Vagina (tissue), 2 donors: ENCODE measurements at places on chromosomes 1 and 21. TPM values are rescaled to one million over a fixed set of nuclear protein-coding genes. Genes with fewer than 3 reads are reported as not detected.
A peak's percentile ranks its signal among the peaks of the same experiment; 100 is the strongest.

GRCh38 chr1:17913326-17914115 lies 158.4 kb downstream of the ACTL8 start:
- no peak for DNase-seq
- H3K36me3 ChIP-seq, result no peaks in the 10 kb centered on the region
- H3K27me3 ChIP-seq, result no peaks in the 10 kb centered on the region
- no peak overlapping the region for H3K27ac ChIP-seq
- no peaks in the 10 kb centered on the region for H3K4me1 ChIP-seq

The MANEAL gene
- total RNA-seq, result 3.2 TPM

- DNase-seq, result no peak
- no peak overlapping the region for H3K27ac ChIP-seq
- H3K36me3 ChIP-seq, result no peaks in the 10 kb centered on the region
- H3K4me1 ChIP-seq, result peaks cover 20% of the 10 kb centered on the region
These were observed 16.4 kb upstream of the TARBP1 start for GRCh38 chr1:234495231-234495990.

GRCh38 chr1:50591598-50591997 lies 168.4 kb upstream of the DMRTA2 start:
- H3K4me1 ChIP-seq, result no peaks in the 10 kb centered on the region
- no peak overlapping the region for H3K27ac ChIP-seq

DNA sequence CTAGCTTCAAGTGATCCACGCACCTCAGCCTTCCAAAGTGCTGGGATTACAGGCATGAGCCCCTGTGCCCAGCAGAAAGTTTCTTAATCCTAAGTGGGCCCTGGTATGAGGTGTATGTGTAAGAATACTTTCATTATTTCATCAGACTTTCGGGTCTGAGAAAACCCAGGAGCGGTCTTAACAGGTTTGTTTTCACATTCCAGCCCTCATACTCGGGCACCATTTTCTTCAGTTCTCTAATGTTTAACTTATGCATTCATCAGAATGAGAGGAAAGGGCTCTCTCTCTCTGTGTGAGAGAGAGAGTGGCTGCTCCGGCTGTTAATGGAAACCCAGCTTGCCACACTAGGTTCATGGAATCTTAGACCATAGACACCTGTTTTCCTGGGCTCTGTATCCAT lies 4.2 kb upstream of the PADI1 start:
- no peaks in the 10 kb centered on the region for H3K4me1 ChIP-seq
- peak; percentile 16 for DNase-seq
- no peak overlapping the region for H3K27ac ChIP-seq
- no peaks in the 10 kb centered on the region for H3K36me3 ChIP-seq
- H3K27me3 ChIP-seq, result no peaks in the 10 kb centered on the region

The OR10Z1 gene
- total RNA-seq, result not detected

- H3K4me1 ChIP-seq, result no peaks in the 10 kb centered on the region
- no peak overlapping the region for H3K4me3 ChIP-seq
- DNase-seq, result no peak
- no peaks in the 10 kb centered on the region for H3K36me3 ChIP-seq
- H3K27ac ChIP-seq, result no peak overlapping the region
- no peaks in the 10 kb centered on the region for H3K27me3 ChIP-seq
These were observed 1122.5 kb downstream of the NCAM2 start for GRCh38 chr21:22120616-22121266.

- no peaks in the 10 kb centered on the region for H3K36me3 ChIP-seq
- H3K4me1 ChIP-seq, result no peaks in the 10 kb centered on the region
- no peaks in the 10 kb centered on the region for H3K27me3 ChIP-seq
These were observed 761.6 kb upstream of the RGS18 start for GRCh38 chr1:191396622-191397021.

The GJA8 gene
- total RNA-seq, result not detected

DNA sequence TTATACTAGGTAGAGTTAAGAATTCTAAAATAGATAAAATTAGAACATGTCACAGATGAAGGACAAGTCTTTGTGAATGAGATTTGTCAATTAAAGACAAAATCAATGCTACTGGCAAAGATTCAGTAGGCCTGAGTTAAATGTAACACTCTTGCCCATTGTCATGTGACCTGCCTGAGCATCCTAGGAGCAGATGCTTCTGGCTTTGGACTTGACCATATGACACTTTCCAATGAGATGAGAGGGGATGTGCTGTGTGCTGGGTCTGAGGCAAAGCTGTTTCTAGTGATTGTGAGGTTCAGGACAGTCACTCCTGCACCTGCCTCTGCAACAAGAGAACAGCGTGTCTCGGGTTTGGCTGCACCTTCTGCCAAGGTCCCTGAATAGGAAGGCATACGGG lies 144.9 kb downstream of the HIVEP3 start:
- no peaks in the 10 kb centered on the region for H3K36me3 ChIP-seq
- no peak overlapping the region for H3K4me3 ChIP-seq
- no peak overlapping the region for H3K27ac ChIP-seq
- no peak for DNase-seq

GRCh38 chr1:41812453-41812852 lies 106.3 kb downstream of the HIVEP3 start:
- H3K27me3 ChIP-seq, result no peaks in the 10 kb centered on the region
- H3K27ac ChIP-seq, result peak overlapping the region; percentile 6
- no peak for DNase-seq
- H3K36me3 ChIP-seq, result no peaks in the 10 kb centered on the region
- peaks cover 7% of the 10 kb centered on the region for H3K4me1 ChIP-seq

The AMY1B gene
- total RNA-seq, result not detected

GRCh38 chr1:45585110-45585426 lies 1.2 kb downstream of the NASP start:
- H3K27ac ChIP-seq, result peak overlapping the region; percentile 92
- no peaks in the 10 kb centered on the region for H3K27me3 ChIP-seq
- H3K36me3 ChIP-seq, result no peaks in the 10 kb centered on the region
- H3K4me1 ChIP-seq, result peaks cover 36% of the 10 kb centered on the region

The CYP4X1 gene
- total RNA-seq, result 17.9 TPM

- no peaks in the 10 kb centered on the region for H3K4me1 ChIP-seq
- no peaks in the 10 kb centered on the region for H3K36me3 ChIP-seq
- H3K27me3 ChIP-seq, result no peaks in the 10 kb centered on the region
- no peak for DNase-seq
- no peak overlapping the region for H3K27ac ChIP-seq
These were observed 33.3 kb upstream of the DEGS1 start for GRCh38 chr1:224149709-224150108.

DNA sequence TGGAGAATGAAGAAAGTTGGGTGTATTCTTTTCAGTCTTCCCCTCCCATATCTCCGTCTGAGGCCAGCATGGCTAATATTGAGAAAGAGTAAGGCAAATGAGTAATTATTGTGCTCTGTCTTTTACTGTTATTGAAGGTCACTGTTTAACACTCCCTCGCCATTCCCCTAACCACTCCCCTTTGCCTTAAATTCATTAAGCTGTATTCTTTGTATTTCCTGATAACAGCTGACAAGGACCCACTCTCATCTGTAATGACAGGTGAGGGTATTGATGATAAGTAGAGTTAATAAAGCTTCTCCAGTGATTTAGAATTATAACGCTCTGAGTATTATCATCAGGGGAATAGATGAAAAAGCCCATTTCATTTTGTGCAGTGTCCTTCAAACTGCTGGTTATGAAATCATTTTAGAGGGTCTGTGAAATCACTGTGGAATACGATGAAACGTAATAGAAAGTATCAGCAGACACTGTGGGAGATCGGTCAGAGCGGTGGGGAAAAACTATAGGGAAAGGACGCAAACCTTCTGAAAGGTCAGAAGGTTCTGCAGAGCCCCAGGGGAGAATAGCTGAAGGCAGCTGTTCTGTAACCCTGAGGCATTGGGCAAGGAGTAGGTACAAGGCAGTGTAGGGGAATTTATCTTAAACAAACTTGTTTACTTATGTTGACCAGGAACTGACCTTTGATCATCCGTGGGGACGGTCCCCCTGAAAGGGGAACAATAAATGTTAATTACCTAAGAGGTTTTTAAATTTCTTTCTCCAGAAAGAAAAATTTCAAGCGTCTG lies 46.3 kb upstream of the CACYBP start:
- no peak overlapping the region for H3K27ac ChIP-seq
- no peaks in the 10 kb centered on the region for H3K4me1 ChIP-seq
- H3K4me3 ChIP-seq, result no peak overlapping the region
- no peaks in the 10 kb centered on the region for H3K27me3 ChIP-seq
- no peaks in the 10 kb centered on the region for H3K36me3 ChIP-seq

DNA sequence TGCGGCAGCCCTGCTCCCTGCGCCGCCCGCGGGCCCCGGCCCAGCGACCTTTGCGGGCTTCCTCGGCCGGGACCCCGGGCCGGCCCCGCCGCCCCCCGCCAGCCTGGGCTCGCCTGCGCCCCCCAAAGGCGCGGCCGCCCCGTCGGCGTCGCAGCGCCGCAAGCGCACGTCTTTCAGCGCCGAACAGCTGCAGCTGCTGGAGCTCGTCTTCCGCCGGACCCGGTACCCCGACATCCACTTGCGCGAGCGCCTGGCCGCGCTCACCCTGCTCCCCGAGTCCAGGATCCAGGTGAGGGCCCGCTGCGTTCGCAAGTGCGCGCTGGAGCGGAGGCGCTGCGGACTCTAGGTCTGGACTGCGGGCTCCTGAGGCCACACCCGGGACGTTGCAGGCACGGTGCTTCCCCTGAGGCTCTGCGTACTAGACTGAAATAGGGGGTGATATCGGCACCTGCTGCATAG lies 351 bp downstream of the MIXL1 start:
- DNase-seq, result no peak
- H3K36me3 ChIP-seq, result no peaks in the 10 kb centered on the region
- H3K4me3 ChIP-seq, result peak overlapping the region; percentile 36
- no peaks in the 10 kb centered on the region for H3K27me3 ChIP-seq
- H3K27ac ChIP-seq, result no peak overlapping the region

GRCh38 chr1:15557594-15557993 lies 27.3 kb downstream of the AGMAT start:
- DNase-seq, result no peak
- H3K4me3 ChIP-seq, result no peak overlapping the region
- H3K4me1 ChIP-seq, result no peaks in the 10 kb centered on the region
- no peaks in the 10 kb centered on the region for H3K27me3 ChIP-seq

DNA sequence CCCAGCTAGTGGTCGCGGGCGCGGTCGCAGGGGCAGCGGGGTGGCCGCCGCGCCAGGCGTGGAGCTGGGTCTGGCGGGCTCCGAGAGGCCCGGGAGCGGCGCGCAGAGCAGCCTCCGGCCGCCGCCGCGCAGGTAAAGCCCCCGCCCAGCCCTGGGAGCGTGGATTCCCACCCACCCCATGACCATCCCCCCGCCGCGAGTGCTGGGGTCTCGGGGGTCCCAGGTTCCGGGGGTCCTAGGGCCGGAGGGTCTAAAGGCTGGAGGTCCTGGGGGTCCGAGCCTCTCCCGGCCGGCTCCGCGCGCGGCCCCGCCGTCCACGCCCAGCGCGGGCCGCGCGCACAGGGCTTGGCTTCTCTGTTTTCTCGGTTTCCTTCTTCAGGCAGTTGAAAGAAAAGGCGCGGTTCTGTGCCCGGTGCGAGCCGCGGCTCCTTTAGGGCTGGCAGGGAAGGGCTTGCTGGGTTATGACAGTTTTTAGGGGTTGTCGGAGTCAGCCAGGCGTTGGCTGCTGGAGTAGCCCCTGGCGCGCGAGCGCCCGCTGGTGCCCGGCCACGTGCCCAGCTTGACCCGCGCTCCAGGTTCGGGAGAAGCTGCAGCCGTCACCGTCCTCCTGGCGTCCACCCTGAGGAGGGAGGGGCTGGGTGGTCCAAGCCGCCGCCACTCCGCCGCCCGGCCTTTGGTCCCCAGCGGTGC lies 359 bp downstream of the LRRC3 start:
- H3K4me1 ChIP-seq, result peaks cover 9% of the 10 kb centered on the region
- H3K27me3 ChIP-seq, result no peaks in the 10 kb centered on the region
- peak overlapping the region; percentile 83 for H3K4me3 ChIP-seq
- no peaks in the 10 kb centered on the region for H3K36me3 ChIP-seq

The UBL4B gene
- not detected for total RNA-seq

- no peak overlapping the region for H3K4me3 ChIP-seq
- no peaks in the 10 kb centered on the region for H3K27me3 ChIP-seq
- no peak overlapping the region for H3K27ac ChIP-seq
- DNase-seq, result no peak
- no peaks in the 10 kb centered on the region for H3K4me1 ChIP-seq
These were observed 1331.2 kb upstream of the B3GALT2 start for GRCh38 chr1:194517567-194517966.

The RYR2 gene
- total RNA-seq, result 1.5 TPM

GRCh38 chr1:70103770-70104169 lies 101.6 kb downstream of the LRRC40 start:
- H3K27ac ChIP-seq, result no peak overlapping the region
- H3K36me3 ChIP-seq, result no peaks in the 10 kb centered on the region
- DNase-seq, result no peak
- no peaks in the 10 kb centered on the region for H3K4me1 ChIP-seq

The KPRP gene
- total RNA-seq, result 1.2 TPM

- no peaks in the 10 kb centered on the region for H3K4me1 ChIP-seq
- DNase-seq, result no peak
- no peak overlapping the region for H3K4me3 ChIP-seq
- H3K36me3 ChIP-seq, result no peaks in the 10 kb centered on the region
- H3K27ac ChIP-seq, result peak overlapping the region; percentile 16
These were observed 45.8 kb upstream of the SAMSN1 start for GRCh38 chr21:14591882-14592281.

- no peaks in the 10 kb centered on the region for H3K36me3 ChIP-seq
- H3K4me1 ChIP-seq, result peaks cover 77% of the 10 kb centered on the region
- H3K27ac ChIP-seq, result peak overlapping the region; percentile 73
- H3K4me3 ChIP-seq, result no peak overlapping the region
These were observed 49.8 kb downstream of the SKI start for GRCh38 chr1:2277741-2278488.

The GJA4 gene
- total RNA-seq, result 28.5 TPM

GRCh38 chr1:41888756-41889155 lies 30.0 kb downstream of the HIVEP3 start:
- no peak overlapping the region for H3K4me3 ChIP-seq
- H3K27ac ChIP-seq, result no peak overlapping the region
- no peak for DNase-seq
- no peaks in the 10 kb centered on the region for H3K36me3 ChIP-seq
- no peaks in the 10 kb centered on the region for H3K27me3 ChIP-seq

GRCh38 chr1:91754816-91755580 lies 131.0 kb downstream of the TGFBR3 start:
- H3K27ac ChIP-seq, result peak overlapping the region; percentile 85
- H3K4me3 ChIP-seq, result no peak overlapping the region
- H3K4me1 ChIP-seq, result peaks cover 72% of the 10 kb centered on the region
- no peaks in the 10 kb centered on the region for H3K27me3 ChIP-seq
- no peaks in the 10 kb centered on the region for H3K36me3 ChIP-seq

The CCDC27 gene
- not detected for total RNA-seq

The NGF gene
- 2.7 TPM for total RNA-seq

DNA sequence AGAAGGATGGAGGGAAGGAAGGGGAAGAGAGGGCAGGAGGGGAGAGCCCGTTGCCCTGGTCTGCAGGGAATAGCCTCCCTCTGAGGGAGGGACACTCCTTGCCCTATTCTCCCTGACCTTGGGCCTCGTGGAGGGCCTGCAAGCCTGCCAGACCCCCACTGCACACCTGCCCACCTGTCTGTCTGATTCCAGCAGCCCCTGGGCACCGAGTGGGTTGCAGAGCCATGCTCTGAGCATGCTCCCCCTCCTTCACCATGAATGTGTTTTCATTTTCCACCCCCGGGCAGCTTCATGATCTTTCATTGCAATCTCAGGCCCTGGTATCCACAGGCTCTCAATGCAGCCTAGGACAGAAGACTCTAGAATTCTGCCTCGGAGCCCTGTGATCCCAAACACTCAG lies 5.1 kb upstream of the NPHP4 start:
- H3K4me1 ChIP-seq, result peaks cover 20% of the 10 kb centered on the region
- H3K27me3 ChIP-seq, result no peaks in the 10 kb centered on the region

The VCAM1 gene
- 5.6 TPM for total RNA-seq

- no peak overlapping the region for H3K27ac ChIP-seq
- no peaks in the 10 kb centered on the region for H3K27me3 ChIP-seq
- no peak overlapping the region for H3K4me3 ChIP-seq
- H3K4me1 ChIP-seq, result no peaks in the 10 kb centered on the region
- DNase-seq, result no peak
These were observed 36.6 kb downstream of the XCL2 start for GRCh38 chr1:168507231-168507630.
